ENCODE measurements at places on chromosomes 4 and X.

DNA sequence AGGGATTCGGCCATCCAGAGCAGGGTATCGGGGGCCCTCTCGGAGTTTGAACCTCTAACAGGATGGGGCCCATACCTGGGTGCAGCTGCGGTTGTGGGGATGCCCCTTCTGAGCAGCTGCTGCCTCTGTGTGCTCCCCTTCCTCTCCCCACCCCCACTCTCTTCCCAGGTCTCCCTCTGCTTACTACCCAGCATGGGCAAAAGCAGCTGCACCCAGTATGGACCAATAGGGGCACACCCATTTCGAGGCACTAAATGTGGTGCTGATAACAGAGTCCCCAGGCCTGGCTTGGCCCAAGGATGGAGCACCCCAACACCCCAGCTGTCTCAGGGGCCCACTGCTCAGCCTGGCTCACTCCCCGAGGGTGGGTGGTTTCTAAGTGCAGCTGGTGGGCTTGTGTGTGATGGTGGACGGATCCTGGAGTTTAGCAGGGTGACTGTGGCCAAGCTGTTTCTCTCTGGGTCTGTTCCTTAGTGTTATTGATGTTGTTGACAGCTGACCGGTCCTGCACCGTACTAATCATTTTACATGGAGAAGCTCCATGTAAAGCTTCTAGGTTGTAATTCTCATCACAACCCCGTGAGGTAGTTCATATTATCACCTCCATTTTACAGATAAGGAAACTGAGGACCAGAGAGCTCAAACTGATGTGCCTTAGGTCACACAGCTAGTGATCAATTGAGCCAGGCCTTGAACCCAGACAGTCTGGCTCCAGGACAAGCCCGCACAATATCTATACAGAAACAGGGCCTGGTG lies 13.1 kb upstream of the KIAA0232 start:
- no peak for DNase-seq

DNA sequence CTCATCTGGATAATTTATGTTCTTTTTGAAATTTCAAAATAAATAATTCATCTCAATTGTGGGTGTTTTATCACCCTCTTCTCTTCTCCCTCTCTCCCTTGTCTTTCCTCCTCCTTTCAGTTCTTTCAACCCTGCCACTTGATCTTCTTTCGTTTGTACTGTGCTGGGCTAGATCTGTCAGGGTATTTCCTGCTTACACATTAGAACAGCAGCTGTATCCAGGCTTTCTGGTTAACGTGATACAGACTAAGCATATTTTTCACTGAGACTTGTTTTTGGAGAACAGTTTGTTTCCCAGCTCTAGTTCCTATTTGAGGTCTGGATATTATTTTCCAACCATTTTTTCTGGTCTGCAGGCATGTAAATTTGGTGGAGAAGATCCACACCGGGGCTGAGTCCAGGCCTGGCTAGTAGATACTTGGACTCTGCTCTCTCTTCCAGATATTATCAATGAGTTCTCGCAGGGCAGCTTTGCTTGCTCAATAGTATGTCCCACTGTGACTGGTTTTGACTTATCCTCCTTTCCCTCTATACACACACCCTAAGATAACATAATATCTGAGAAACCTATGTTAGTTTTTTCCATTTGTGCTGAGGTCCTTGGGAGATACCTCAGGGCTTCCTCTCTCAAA lies 1310.7 kb upstream of the TENM3 start:
- no peak for DNase-seq

GRCh38 chr4:182188622-182189021 lies 54.6 kb upstream of the TENM3 start:
- no peak for DNase-seq

- no peak for DNase-seq
These were observed 447.5 kb upstream of the PITX2 start for GRCh38 chr4:111070390-111070789.

DNA sequence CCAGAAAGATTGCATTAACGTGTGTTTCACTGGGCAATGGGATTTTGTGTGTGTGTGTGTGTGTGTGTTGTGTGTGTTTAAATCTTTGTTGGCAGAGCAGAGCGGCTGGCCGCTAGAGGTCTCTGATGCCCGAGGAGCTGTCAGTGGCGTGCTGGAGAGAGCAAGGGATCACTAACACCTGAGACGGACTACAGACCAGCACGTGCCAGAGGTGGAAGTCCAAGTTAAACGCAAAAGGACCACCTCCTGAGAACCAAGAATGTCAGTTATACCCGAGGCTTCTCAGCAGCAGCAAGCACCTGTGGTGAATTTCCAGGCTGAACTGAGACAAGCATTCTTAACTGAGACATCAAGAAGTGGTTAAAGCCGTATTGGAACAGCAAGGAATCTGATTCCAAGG lies 9.0 kb upstream of the SLC25A14 start:
- peak; percentile 0 for DNase-seq

DNA sequence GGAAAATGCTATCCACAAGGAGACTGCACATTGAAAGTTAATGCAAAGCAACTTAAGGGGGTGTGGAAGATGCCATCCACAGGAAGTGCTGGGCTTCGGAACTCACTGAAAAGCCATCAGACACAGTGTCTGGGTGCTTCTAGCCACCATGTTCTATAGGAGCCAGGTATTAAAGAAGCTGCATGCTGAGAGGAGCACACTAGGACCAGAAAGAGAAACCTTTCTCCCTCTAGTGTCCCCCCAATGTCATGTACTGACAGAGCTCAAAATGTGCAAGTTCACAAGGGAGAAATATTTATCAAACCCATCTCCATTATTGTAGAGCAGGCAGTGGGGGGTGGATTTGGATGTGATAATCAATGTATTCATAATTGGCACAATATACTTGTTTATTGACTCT lies 510.9 kb downstream of the GRID2 start:
- DNase-seq, result no peak

DNA sequence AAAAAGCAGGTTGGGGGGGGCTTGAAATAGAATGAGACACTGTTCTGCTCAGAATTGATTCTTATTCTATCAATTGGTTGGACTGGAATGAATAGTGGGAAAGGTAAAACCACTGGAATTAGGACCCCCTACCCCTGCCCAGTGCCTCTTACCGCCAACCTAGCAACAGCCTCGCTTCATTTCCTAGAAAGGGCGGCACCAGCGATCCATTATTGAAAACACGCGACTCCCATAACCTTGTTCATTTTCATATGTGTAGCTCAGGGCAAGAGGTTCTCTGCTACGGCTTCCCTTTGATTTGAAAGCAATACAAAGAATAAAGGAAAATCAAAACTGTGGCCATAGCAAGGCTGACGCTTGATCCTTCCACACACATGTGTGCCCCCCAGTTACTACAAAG lies 33.7 kb downstream of the IDS start:
- DNase-seq, result no peak

DNA sequence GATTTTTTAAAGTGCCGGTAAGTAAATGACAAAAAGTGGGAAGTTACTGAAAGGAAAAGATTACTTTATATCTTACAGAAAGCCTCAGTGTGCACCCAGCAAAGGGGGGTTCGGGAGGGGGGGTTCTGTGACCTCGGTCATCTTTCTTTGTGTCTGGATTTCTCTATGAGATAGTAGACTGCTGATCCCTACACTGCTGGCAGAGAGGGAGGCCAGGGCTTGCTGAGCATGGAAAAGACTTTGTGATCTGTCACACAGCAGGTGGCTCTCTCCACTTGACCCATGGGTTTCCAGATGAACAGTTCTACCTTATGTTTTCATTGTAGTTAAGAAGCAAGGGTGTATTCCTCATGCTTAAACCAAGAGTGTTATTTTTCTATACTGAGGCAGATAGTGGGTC lies 475.6 kb downstream of the PCDH10 start:
- no peak for DNase-seq
